ENCODE measurements at places on chromosomes 2 and 18.

DNA sequence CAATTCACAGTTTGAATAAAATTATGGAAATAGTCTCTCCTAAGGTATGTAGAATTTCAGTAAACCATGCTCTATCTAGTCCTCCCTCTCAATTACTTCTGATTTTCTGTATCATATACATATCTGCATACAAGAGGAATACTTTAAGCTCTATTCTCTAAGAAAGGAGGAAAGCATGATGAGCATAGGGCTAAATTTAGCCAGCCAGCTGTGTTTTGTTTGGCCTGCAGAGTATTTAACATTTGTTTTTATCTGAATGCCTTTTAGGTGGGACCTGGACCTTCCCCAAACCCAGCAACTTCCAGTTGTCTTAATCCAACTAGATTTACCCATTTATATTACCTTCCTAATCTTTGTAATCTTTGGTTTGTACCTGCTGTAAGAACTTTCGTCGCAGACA is 42.2 kb upstream of the FAM117B start:
- no peak for DNase-seq

- DNase-seq, result peak; percentile 19
Observed at GRCh38 chr2:1886405-1886992, 142.2 kb upstream of the PXDN start.

GRCh38 chr18:37565977-37566478 is 430 bp upstream of the CELF4 start:
- no peak for DNase-seq

GRCh38 chr2:82657106-82657505 is 1802.0 kb downstream of the SUCLG1 start:
- no peak for DNase-seq

DNA sequence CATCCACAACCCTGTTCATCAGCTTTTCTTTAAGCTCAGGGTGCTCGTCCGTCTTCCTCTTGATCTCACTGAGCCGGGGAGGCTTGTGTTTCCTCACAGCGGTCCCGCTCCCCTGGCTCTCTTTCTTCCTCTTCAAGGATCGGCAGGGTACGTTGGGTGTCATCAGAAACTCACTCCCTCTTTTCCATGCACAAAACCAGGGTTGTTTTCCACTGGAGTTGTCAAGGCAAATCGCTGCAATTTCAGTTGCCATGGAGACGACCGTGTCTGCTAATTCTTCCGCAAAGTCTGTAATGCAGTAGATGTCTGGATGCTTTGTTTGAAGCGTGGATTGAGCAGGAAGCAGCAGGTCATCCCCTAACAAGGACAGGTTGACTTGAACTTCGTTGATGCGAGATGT is 146.4 kb downstream of the DAW1 start:
- no peak for DNase-seq
